Effector memory CD4-positive, alpha-beta T cell (primary cell): ENCODE measurements at places on chromosomes 3 and 15.

DNA sequence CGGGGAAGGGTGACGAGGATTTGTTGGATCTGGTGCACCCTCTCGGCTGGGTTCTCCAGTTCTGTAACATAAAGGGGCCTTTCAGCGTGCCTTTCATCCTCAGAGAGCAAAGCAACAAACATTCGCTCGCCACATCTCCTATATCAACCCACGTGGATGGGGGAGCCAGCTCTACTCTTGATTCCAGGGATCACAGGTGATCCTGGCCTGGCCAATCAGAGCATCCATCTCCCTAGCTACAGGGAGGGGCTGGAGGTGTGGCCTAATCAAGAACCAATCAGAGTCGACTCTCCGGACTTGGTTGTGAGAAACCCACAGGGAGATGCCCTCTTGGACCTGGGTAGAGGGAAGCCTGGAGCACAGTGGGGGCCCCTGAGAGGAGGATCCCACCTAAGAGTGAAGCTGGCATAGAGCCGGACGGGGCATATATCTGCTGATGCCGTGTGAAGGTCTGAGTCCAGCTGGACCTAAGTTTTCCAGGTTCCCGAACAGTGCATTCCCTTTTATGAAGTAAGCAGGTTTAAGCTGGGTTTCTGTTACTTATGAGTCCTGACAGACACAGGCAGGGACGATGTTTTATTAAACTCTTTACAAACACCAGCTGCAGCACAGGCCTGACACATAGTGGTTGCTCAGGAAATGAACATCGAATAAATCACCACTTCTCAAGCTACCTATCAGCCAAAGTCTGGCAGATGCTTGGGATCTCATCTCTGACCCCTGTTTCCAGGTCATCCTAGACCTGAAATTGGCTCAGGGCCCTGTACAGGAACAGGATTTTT, 50.7 kb upstream of the RAD18 start:
- DNase-seq, result no peak

GRCh38 chr3:118813472-118813871, 221.2 kb downstream of the IGSF11 start:
- DNase-seq, result no peak

DNA sequence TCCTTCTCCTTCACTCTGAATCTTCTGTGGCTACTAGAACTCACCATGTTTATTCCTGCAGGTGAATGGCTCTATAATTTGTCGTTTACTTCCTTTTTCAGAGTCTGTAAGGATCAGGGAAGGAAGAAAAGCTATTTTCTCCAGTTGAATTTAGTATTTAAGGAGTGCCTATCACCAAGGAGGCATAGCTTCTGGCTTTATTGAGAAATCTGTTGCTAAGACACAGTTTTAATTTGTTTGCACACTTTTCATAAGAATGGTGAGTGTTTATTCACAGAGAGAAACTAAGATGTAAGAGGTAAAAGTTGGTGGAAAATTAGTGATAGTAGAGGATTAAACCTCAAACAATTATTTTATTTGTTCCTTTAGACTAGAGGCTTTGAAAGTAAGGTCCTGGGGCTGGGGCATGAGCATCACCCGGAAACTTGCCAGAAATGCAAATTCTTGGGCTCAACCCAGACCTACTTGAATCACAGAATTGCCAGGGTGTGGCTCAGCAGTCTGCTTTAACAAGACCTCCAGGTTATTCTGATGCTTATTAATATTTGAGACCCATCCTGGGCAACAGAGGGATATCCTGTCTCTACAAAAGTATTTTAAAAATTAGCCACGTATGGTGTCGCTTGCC, 461.3 kb downstream of the AGBL1 start:
- DNase-seq, result no peak

- DNase-seq, result no peak
These were observed 73.3 kb downstream of the NSMCE3 start for GRCh38 chr15:29196290-29196689.

DNA sequence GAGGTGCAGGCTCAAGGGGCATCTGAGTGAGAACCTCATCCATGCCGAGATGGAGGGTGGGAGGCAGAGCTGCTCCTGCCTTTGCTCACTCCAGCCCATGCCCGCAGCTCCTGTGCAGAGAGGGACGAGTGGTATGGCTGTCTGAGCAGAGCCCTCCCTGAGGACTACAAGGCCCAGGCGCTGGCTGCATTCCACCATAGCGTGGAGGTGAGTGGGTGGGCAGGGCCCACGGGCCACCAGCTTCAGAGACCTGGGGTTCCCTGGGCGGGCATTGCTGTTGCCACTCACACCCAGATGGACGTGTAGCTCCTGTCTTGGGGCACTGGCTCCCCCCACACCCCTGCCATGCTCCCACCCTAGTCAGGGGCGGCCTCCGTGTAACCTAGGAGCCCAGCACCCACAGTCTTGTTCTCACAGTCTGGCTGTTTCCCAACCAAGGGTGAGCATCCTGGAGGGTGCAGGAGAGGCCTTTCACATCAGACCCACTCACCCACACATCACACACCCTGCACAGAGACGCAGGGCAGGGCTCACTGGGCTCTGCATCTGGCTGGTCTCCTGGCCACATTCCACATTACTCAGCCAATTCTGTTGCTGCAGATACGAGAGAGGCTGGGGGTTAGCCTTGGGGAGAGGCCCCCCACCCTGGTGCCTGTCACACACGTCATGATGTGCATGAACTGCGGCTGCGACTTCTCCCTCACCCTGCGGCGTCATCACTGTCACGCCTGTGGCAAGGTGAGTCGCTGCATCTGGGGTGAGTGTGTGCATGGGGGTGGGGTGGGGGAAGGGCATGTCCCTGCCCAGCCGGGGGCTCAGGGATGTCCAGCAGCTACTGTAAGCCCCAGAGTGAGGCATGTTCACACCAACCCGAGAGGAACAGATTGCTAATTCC, 25.3 kb upstream of the NR2C2 start:
- DNase-seq, result no peak

GRCh38 chr15:45948181-45948621, 313.4 kb downstream of the SQOR start:
- DNase-seq, result no peak

- no peak for DNase-seq
These were observed 28.3 kb upstream of the MINDY4B start for GRCh38 chr3:150933473-150933995.

DNA sequence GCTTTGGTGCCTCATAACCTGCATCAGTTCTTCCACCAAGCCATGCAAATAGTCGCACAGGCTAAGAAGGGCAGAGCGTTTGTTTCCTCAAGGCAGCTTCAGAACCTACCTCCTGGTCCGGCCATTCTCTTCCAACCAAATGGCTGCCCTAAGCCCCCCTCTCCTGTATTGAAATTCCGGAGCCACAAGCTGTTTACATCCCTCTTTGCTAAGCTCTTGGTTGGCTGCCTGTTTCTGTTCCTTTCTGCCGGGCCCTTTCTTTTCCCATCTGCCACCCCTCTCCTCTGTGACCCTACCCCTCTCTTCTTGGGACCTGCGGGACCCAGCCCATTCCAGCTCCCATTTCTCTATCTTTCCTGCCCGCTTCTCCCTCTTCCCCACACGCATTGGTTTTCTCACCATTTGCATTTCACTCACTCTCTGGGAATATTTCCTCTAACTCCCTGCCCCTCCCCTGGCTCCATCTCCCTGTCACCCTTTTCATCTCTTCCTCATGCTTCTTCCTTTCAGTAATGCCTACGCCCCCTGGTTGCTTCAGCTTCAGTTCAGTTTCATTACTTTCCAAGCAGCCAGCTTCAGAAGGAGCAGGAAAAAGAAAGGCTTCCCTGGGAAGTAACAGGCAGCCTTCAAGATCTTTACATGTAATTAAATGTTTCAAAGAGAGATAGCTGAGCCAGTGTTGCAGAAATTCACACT, 113.5 kb downstream of the RAB11A start:
- no peak for DNase-seq

DNA sequence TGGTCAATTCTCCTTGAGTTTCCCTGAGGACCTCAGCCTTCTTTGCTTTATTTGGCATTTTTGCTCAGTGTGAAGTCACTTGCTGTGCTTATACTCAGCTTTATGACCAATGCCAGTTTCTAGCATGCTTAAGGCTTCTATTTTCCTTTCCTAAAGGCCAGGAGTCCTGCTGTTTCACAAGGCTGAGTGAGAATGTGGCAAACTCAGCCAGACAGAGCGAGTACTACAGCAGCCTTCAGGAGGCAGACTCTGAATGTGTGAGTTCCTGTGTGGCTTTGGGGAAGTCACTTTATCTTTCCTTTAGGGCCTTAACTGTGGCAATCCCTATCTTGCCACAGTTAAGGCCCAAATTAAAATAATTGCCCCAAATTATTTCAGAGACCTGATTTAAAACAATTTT, 213.2 kb upstream of the MRPL3 start:
- DNase-seq, result no peak

DNA sequence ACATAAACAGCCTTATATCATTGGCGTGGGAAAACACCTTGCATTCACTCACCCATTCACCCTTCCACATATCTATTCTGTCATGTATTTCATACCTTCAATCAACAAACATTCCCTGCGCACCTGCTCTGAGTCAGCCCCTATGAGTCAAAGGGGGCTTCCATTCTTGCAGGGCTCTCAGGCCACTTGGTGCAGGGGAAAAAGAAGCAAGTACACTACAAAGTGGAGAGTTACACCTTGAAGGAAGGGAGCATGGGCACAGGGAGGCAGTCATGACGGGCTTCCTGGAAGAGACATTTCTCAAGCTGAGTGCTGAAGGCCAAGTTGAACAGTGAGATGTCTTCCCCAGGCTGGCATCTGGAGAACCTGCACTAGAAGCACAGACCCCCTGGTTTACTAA, 4.6 kb upstream of the AMOTL2 start:
- no peak for DNase-seq

- no peak for DNase-seq
These were observed 4.1 kb downstream of the FBN1 start for GRCh38 chr15:48641416-48641815.

DNA sequence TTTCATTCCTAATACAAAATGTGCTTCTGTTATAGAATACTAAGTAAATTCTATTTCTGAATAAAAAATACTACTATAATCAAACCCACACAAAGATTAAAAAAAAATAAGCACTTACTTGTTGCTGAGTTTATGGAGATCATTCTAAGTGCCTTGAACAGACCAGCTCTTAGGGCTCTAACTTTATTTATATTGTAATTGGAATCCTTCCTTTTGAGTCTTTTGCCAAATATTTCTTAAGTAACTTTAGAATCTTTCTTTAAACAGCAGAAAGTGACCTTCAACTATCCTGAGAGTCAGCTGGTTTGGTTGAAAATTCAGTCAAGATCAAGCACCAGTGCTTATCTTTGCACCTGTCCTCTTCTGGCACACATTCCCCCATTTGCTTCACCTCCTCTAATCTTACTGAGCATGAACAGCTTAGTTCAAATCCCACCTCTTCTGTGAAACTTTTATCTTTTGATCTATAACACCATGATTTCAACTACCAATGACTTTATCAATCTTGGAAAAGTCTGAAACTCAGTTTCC, 149.3 kb downstream of the VPS13C start:
- DNase-seq, result no peak

DNA sequence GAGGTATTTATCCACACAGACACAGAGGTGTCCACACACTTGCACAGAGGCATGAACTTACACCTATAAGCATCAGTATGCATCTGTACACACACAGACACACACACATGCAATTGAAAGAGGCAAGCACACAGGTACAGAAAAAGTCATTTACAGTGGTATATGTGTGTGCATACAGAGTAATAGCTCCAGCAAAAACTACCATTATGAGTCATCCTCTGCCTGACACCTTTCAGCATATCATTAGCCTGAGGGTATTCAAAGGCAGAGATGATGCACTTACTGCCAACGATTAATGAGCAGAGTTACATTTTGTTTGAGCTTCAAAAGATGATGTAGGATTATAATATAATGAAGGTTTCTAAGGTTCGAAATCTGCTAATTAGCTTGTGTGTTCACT, 100.3 kb upstream of the TPRG1 start:
- DNase-seq, result no peak

GRCh38 chr3:459311-459670, 262.7 kb downstream of the CHL1 start:
- DNase-seq, result no peak

- DNase-seq, result no peak
These were observed 69.3 kb downstream of the MYH15 start for GRCh38 chr3:108441071-108441507.

DNA sequence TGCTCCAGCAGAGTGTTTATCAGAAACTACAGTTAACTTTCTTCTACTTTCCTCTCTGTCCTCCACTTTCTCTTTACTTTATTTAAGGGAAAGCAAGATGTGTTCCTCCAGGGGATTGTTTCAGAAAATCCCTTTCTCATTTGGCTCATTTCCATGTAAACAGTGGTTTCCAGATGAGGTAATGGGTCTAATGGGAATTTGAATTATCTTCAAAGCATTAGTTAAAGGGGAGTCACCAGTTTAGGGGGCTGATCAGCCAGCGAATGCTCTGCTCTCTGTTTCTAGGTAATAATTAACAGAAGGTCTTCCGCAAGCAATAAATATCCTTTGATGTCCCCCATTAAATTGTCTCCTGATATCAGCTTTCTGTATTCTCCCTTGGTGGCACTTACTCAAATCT, 30.4 kb upstream of the ZNF639 start:
- no peak for DNase-seq

DNA sequence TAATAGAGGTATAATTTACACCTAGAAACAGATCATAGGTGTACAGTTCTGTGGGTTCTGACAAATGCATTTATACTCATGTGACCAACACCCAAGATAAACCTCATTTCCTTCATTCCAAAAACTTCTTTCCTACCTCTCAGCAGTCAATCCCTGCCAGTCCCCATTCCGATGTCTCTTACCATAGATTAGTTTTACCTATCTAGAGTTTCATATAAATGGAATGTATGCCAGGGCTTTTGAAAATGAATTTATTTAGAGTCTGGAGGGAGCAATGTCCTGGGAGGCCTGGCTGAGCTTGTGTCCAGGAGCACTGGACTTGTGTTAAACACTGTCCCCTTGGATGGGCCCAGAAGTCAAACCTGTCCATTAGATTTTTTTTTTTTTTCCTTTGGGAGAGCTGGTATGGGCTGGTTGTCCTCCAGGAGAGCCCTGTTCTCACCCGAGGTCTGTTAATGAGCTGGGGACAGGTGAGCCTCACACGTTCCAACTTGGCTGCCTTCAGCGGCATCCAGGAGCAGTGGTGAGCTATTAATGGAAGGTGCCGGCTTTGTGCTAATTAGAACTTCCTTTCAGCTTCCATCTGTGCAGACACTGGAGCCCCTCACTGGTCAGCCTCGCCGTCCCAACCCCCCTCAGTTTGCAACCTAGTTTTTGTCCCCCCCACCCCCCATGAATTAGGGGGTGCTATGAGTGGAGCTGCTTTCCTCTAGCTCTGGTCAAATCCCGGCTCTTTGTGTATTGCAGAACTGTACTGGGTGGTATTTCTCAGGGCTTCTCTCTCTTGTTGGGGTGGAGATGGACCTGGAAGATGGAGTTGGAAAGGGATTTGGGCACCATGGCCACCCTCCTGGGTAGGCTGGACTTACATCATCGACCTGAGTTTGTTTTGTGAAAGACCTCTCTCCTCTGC, 40.7 kb upstream of the POLG start:
- no peak for DNase-seq

GRCh38 chr3:145953316-145953715, 207.7 kb downstream of the PLOD2 start:
- no peak for DNase-seq
